ENCODE measurements at places on chromosomes 13 and 19. TPM values are rescaled to one million over a fixed set of nuclear protein-coding genes. Genes with fewer than 3 reads are reported as not detected.

The VASP gene
- 234 TPM for total RNA-seq

The ANKRD27 gene
- 28.7 TPM for total RNA-seq

The ACP7 gene
- 0.10 TPM for total RNA-seq

The BRME1 gene
- total RNA-seq: 16.6 TPM

The POSTN gene
- total RNA-seq: not detected

The LGALS4 gene
- total RNA-seq: 1.1 TPM

The ACP5 gene
- 12.0 TPM for total RNA-seq

The ZNF526 gene
- total RNA-seq: 18.5 TPM

The CD37 gene
- 138 TPM for total RNA-seq

GRCh38 chr19:20102097-20102496 is 24.3 kb downstream of the ZNF90 start:
- H3K27ac ChIP-seq: no peak overlapping the region
- H3K36me3 ChIP-seq: peaks cover 15% of the 10 kb centered on the region
- no peaks in the 10 kb centered on the region for H3K27me3 ChIP-seq
- H3K4me1 ChIP-seq: no peaks in the 10 kb centered on the region
- no peak for DNase-seq

DNA sequence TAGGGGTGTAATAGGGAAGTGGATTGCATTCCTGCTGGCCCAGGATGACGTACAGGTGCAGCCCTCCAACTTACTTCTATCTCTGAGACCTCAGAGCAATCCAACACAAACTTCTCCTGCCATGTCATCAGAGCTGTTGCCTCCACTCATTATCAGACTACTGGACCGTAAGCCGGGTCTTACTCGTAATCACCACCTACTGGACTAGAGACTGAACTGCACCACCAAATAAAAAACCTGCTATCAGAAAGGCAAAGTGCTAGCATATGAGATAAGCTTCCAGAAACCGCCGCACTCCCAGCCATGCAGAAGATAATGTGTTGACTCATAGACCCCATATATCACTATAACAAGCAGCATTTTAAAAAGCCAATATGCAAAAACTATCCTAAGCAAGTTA is 102.0 kb downstream of the SLITRK1 start:
- no peaks in the 10 kb centered on the region for H3K36me3 ChIP-seq
- no peak overlapping the region for H3K4me3 ChIP-seq

- no peak overlapping the region for H3K27ac ChIP-seq
- H3K27me3 ChIP-seq: peaks cover 1% of the 10 kb centered on the region
- DNase-seq: no peak
- H3K4me3 ChIP-seq: no peak overlapping the region
- no peaks in the 10 kb centered on the region for H3K4me1 ChIP-seq
Measured at GRCh38 chr13:98272549-98272948, 95.5 kb upstream of the RNF113B start.

GRCh38 chr13:23679220-23679619 is 109.0 kb downstream of the TNFRSF19 start:
- peak overlapping the region; percentile 48 for H3K27ac ChIP-seq
- no peak overlapping the region for H3K4me3 ChIP-seq
- no peak for DNase-seq
- peaks cover 2% of the 10 kb centered on the region for H3K27me3 ChIP-seq
- H3K4me1 ChIP-seq: peaks cover 12% of the 10 kb centered on the region

DNA sequence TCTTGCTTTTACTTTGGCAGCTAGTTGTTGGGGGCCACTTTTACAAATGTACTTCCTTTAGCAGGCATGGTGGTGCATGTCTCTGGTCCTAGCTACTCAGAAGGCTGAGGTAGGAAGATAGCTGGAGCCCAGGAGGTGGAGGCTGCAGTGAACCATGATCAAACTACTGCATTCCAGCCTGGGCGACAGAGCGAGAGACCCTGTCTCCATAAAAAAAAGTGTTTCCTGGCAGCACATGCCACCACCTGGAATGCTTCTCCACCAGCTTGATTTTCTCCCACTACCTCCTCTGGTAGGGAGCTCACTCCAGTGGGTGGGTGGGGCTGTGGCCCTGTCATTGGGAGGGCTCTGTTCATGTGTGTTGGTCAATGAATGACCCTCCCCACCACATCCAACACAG is 12.5 kb downstream of the FZR1 start:
- peaks cover 6% of the 10 kb centered on the region for H3K36me3 ChIP-seq
- H3K4me3 ChIP-seq: no peak overlapping the region
- H3K27me3 ChIP-seq: no peaks in the 10 kb centered on the region
- DNase-seq: no peak
- H3K27ac ChIP-seq: no peak overlapping the region
- H3K4me1 ChIP-seq: peaks cover 9% of the 10 kb centered on the region

GRCh38 chr19:7902796-7903243 is 857 bp upstream of the MAP2K7 start:
- peaks cover 8% of the 10 kb centered on the region for H3K36me3 ChIP-seq
- peaks cover 2% of the 10 kb centered on the region for H3K27me3 ChIP-seq
- H3K4me1 ChIP-seq: peaks cover 29% of the 10 kb centered on the region
- no peak for DNase-seq
- H3K27ac ChIP-seq: peak overlapping the region; percentile 94
- H3K4me3 ChIP-seq: peak overlapping the region; percentile 90

DNA sequence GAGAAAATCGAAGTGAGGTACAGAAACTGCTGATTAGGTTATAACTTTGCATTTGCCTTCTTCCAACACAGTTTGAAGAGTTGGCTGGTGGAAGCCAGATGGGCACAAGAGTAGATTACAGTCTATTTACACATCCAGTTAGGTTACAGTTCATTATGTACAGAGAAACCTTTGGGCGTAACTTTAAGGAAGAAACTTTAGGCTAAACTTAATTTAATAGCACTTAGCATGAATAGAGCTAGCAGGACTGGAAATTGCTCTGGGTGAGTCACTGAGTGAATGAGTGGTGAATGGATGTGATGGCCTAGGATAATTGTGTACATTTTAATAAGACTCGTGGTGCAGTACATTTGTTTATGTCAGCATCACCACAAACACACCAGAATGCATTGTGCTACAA is 62.9 kb upstream of the KLHL1 start:
- no peak for DNase-seq
- no peaks in the 10 kb centered on the region for H3K4me1 ChIP-seq
- no peak overlapping the region for H3K27ac ChIP-seq
- no peaks in the 10 kb centered on the region for H3K27me3 ChIP-seq
- H3K36me3 ChIP-seq: no peaks in the 10 kb centered on the region

- no peak overlapping the region for H3K27ac ChIP-seq
- H3K4me1 ChIP-seq: no peaks in the 10 kb centered on the region
- DNase-seq: no peak
- no peak overlapping the region for H3K4me3 ChIP-seq
- H3K36me3 ChIP-seq: peaks cover 20% of the 10 kb centered on the region
Measured at GRCh38 chr19:55697698-55698097, 22.7 kb downstream of the EPN1 start.

DNA sequence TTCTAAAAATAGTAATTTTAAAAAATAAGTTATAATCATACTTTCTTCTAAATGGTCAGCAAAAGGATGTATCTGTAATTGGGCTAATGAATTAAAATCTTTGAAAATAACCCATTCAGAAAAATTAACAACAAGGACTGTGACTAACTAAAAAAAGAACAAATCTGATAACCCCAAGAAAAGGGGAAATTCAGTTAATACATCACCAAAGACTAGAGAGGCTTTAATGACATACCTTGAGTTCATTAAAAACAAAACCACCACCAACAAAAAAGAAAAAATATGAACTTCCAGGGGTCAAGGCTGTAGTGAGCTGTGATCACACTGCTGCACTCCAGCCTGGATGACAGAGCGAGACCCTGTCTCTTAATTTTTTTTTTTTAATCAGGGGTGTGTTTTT is 121.8 kb downstream of the TBC1D4 start:
- H3K4me3 ChIP-seq: no peak overlapping the region
- H3K36me3 ChIP-seq: no peaks in the 10 kb centered on the region
- DNase-seq: no peak
- no peak overlapping the region for H3K27ac ChIP-seq

GRCh38 chr13:98917116-98917515 is 60.7 kb downstream of the DOCK9 start:
- H3K27ac ChIP-seq: no peak overlapping the region
- peaks cover 52% of the 10 kb centered on the region for H3K4me1 ChIP-seq
- peaks cover 56% of the 10 kb centered on the region for H3K36me3 ChIP-seq
- DNase-seq: no peak
- no peaks in the 10 kb centered on the region for H3K27me3 ChIP-seq
- H3K4me3 ChIP-seq: no peak overlapping the region

GRCh38 chr19:19489804-19490204 is 25.5 kb downstream of the TSSK6 start:
- H3K27ac ChIP-seq: peak overlapping the region; percentile 99
- no peak overlapping the region for H3K4me3 ChIP-seq
- no peaks in the 10 kb centered on the region for H3K27me3 ChIP-seq
- no peak for DNase-seq
- peaks cover 7% of the 10 kb centered on the region for H3K36me3 ChIP-seq

- H3K27me3 ChIP-seq: no peaks in the 10 kb centered on the region
- H3K4me3 ChIP-seq: no peak overlapping the region
Measured at GRCh38 chr19:17321655-17322489, 12.5 kb downstream of the DDA1 start.

- peaks cover 41% of the 10 kb centered on the region for H3K36me3 ChIP-seq
- no peak overlapping the region for H3K27ac ChIP-seq
- H3K27me3 ChIP-seq: no peaks in the 10 kb centered on the region
- H3K4me3 ChIP-seq: no peak overlapping the region
- H3K4me1 ChIP-seq: no peaks in the 10 kb centered on the region
Measured at GRCh38 chr13:113627136-113627535, 30.9 kb downstream of the ATP4B start.

Data from activated T-helper 1 cell treated with anti-CD3 and anti-CD28 coated beads, Interleukin-12 subunit alpha, Interleukin-12 subunit beta, Interleukin-2, Interleukin-4 antibody, amounts not matched to agents 30 ng/mL and 10 ng/mL and 1 ng/mL, durations not matched to agents 14 hours and 24 hours and 36 hours (primary cell).